ENCODE measurements at places on chromosomes 3 and 15.

DNA sequence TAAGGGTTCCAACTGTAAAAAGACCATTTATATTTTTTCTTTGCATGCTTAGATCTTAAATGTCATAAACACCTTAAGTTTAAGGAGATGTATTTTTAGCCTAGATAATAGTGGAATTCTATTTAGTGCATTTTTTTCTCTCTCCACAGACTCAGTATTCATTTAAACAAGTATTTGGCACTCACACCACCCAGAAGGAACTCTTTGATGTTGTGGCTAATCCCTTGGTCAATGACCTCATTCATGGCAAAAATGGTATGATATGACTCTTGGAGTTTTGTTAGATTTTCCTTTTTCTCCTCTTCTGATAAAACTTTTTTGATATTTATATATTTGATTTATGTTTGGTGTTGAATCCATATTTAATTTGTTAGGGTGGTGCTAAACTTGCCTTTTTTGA is 7.3 kb downstream of the KIF23 start:
- no peak for DNase-seq

GRCh38 chr3:128482175-128482574 is 10.8 kb downstream of the GATA2 start:
- no peak for DNase-seq

DNA sequence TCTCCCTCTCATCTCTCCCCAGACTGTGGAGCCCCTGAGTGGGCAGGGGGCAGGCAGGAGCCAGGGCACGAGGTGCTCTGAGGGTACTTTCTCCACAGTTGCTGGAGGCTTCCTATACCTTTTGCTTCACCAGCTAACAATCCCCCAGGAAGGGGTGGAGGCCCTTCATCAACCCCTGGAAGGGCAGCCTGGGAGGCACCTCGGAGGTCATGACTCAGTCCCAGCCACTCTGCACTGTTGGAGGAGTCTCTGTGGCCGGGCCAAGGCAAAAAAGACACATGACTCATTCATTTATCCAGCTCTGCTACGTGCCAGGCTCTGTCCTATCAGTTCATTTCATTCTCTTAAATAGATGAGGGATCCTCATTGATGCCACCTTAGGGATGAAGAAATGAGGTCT is 15.6 kb upstream of the KY start:
- DNase-seq: no peak

- no peak for DNase-seq
Measured at GRCh38 chr3:187516446-187517185, 148.4 kb downstream of the RTP4 start.

DNA sequence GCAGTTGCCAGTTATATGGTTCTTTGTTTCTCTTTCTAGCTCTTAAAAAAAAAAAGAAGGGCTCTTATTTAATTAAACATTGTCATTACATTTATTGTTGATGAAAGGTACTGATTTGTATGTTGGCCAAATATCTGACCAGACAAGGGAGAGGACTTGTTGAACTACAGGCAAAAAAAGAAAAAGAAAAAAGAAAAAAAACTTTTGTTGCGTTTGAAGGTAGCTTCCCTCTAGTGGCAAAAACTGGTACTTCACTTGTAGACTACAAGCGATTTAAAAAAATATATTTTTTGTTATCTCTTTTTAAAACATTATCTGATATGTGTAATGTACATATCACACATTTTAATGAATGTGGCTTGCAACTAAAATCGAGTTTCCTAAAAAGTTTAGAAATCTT is 280.6 kb downstream of the ROBO2 start:
- DNase-seq: no peak

DNA sequence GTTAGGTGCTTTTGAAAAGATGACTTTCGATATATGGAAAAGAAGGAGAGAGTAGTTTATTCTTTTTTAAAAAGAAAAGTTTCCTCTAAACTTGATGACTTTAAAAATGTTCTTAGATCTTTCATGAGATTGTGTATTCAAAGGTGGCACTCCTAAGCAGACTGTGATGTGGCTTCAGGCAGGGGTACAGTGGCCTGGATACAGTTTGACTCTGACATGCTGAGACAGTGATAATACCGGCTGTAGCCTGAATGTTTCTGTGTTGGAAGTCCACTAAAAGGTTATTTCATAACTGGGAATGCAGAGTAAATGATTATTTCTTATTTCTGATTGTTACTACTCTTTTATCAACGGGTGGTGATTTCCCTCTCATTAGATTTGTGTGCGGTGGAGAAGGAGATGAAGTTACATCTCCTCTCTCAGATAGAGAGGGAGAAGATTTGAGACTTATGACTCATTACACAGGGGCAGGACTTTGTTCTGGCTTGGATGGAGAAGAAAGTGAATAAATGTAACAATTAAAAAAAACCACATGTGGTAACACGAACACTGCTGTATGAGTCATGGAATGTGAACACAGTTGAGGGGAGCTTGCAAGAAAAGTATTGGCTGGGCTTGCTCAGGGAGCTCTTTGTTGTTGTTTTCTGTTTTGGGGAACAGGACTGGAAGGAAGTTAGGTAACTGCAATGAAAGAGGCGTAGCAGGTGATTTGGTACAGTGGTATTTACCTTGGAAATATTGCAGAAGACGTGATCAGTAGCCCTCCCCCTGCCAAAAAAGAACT is 21.6 kb downstream of the SPTSSB start:
- DNase-seq: no peak

GRCh38 chr3:53255423-53255774 is 423 bp downstream of the TKT start:
- peak; percentile 37 for DNase-seq
